PC-3 (cell line): ENCODE measurements at places on chromosomes 13 and 19. TPM values are rescaled to one million over a fixed set of nuclear protein-coding genes. Genes with fewer than 3 reads are reported as not detected.
A peak's percentile ranks its signal among the peaks of the same experiment; 100 is the strongest.

The HIF3A gene
- total RNA-seq, result not detected in 2 replicates

The GDF15 gene
- 84.3 and 105 TPM in 2 replicates for total RNA-seq

The SGCG gene
- total RNA-seq, result not detected in 2 replicates

GRCh38 chr13:50375792-50376191 lies 360.5 kb downstream of the KCNRG start:
- H3K36me3 ChIP-seq, result 0 out of 2 replicates have a peak, but pooled peaks cover under 1% of the 10 kb centered on the region
- H3K4me3 ChIP-seq, result no peak overlapping the region
- no peak overlapping the region for H3K27ac ChIP-seq
- DNase-seq, result peak; percentile 37

- no peaks in the 10 kb centered on the region for H3K27me3 ChIP-seq
- H3K4me3 ChIP-seq, result no peak overlapping the region
- peaks cover 27% of the 10 kb centered on the region for H3K4me1 ChIP-seq
- no peak for DNase-seq
These were observed 15.8 kb downstream of the BRD4 start for GRCh38 chr19:15316498-15316897.

GRCh38 chr13:65595916-65596315 lies 1634.2 kb downstream of the PCDH9 start:
- no peak overlapping the region for H3K4me3 ChIP-seq
- no peak for DNase-seq
- H3K36me3 ChIP-seq, result no peaks in the 10 kb centered on the region
- H3K27me3 ChIP-seq, result no peaks in the 10 kb centered on the region
- H3K27ac ChIP-seq, result no peak overlapping the region

- H3K36me3 ChIP-seq, result no peaks in the 10 kb centered on the region
- no peak overlapping the region for H3K4me3 ChIP-seq
- peak overlapping the region; percentile 29; the same call in 1 of the 2 replicates for H3K27ac ChIP-seq
- peaks cover 25% of the 10 kb centered on the region for H3K4me1 ChIP-seq
These were observed 134.5 kb upstream of the KL start for GRCh38 chr13:32881777-32882145.

GRCh38 chr13:99590519-99591011 lies 89.3 kb downstream of the TM9SF2 start:
- H3K4me3 ChIP-seq, result no peak overlapping the region
- no peaks in the 10 kb centered on the region for H3K4me1 ChIP-seq
- H3K27ac ChIP-seq, result no peak overlapping the region
- H3K36me3 ChIP-seq, result no peaks in the 10 kb centered on the region
- no peaks in the 10 kb centered on the region for H3K27me3 ChIP-seq
- DNase-seq, result no peak

DNA sequence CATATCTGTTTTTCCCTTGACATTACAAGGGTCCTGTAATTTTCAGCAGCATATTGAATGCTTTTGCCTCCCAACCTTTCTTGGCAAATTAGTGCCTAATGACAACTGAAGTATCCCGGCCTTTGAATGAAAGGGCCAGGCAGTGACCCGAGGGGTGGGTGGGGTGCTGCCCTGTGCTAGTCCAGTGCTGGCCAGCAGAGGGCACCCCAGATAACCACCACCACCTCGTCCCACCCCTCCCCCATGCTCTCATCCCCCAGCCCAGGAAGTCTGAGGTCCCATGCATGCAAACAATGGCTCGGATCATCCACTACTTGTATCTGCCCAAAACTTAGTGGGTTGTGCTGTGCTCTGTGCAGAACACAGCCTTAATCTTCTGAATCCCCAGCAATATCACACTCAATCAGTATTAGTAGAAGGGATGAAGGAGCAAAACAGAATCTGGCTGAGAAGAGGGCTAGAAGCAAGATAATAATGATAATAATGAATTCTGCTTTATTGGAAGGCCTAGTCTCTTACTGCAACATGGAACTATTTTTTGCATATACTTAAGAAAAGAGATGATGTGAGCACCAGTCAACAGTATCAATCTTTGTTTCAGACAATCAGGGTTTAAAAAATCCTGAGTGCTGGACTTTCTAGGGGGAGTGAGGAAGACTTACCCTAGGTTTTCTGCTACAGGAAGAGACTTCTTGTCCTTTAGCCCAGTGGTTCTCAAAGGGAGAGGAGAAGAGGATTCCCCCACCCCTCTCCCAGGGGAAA lies 3.8 kb downstream of the ATP12A start:
- peak; percentile 52 for DNase-seq
- H3K27ac ChIP-seq, result no peak overlapping the region
- H3K36me3 ChIP-seq, result no peaks in the 10 kb centered on the region
- H3K4me1 ChIP-seq, result no peaks in the 10 kb centered on the region

DNA sequence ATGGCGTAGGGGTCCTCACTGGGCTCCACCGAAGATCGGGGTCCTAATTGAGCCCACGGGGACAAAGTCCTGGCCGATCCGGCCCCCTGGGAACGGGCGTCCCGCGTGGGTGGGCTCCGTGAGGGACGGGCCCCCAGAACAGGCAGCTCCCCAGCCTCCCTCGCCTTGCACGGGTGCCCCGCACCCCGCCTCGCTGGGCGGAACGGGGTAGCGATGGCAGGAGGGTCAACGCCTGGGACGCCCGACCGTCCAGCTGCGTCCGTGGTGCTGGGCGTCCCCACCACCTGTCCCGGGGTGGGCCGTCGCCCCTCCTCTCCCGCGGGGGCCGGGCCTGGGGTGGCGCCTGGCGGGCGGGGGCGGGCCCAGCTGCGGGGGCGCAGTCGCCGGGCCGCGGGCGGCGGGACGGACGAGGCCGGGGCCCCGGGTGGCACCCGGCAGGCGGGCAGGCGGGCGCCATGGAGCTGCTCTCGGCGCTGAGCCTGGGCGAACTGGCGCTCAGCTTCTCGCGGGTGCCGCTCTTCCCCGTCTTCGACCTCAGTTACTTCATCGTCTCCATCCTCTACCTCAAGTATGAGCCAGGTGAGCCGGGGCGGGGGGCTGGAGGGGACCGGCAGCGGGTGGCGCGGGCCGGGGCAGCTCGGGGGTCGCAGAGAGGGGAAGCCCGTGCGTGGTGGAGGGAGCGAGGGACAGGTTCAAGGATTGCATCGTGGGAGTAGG lies at the start of gene TMEM38A:
Gene TMEM38A, plus strand, starts transcription at position 377 of the 717 bp plus-strand sequence. Its CDS starts 79 bp downstream, at position 456.
- H3K4me3 ChIP-seq, result peak within 1 kb of the TSS; percentile 88
- peaks cover 8% of the 10 kb centered on the region for H3K4me1 ChIP-seq
- H3K27ac ChIP-seq, result peak within 1 kb of the TSS; percentile 77
- H3K27me3 ChIP-seq, result no peaks in the 10 kb centered on the region

DNA sequence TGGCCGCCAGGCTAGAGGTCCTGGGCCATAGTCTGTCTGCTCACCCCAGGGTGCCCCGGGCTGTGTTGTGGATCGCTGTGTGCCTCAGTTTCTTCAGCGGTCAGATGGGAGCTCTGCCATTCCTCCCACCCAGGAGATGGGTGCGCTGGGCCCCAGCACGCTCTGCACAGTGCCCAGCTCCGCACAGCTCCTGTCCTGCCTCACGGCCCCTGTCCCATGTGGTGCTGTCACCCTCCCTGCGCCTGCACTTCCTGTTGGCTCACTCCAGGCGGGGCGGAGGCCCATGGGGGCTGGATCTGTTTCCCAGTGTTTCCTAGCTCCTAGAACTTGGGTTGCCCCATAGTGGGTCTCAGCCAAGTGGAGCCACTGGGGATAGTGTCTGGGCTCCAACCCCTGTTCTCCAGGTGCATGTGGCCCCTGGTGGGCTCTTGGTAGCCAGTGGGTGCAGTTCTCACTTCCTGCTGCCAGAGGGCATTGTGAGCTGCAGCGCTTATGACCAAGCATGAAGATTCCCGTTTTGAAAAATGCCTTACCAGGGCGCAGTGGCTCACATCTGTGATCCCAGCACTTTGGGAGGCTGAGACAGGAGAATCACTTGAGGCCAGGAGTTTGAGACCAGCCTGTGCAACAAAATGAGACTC lies 69.8 kb downstream of the KDM4B start:
- DNase-seq, result peak; percentile 56
- no peak overlapping the region for H3K4me3 ChIP-seq
- no peaks in the 10 kb centered on the region for H3K27me3 ChIP-seq
- H3K4me1 ChIP-seq, result no peaks in the 10 kb centered on the region
- H3K27ac ChIP-seq, result no peak overlapping the region
